Midbrain (tissue), 1 donor: ENCODE measurements at places on chromosomes 11 and 22.
A peak's percentile ranks its signal among the peaks of the same experiment; 100 is the strongest.

DNA sequence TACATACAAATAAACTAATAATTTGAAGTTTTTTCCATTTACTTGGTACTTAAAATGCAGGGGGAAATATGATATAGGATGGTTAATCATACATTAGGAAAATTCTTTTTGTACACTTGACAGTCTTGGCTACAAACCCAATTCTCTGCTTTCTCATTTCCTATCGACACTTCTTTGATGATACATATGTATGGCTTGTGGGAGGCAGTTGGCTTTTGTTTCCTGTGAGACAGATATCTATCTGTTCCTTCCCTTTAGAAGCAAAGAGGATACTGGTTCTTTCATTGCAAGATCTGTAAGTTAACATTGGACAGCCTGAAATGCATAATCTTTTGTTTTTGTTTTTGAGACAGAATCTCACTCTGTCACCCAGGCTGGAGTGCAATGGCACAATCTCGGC is 47.9 kb upstream of the ADORA2A start:
- no peak for DNase-seq

GRCh38 chr11:115377882-115378296 is 126.3 kb downstream of the CADM1 start:
- no peak for DNase-seq

DNA sequence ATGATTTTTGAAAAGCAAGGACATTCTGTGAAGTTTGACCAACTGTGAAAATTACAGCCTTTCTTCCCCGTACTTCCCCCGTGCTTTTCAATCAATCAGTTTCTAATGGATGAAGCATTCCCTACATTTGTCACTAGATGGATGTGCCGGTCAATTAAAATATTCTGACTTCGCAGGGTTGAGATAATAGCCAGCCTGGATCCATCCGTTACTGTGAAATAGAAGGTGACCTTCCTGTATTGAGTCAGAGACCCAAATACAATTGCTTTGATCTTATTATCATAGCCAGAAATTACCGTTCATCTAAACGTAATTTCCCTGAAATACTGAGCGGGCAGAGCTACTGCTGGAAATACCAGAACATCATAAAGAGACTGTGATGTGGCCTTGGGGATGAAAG is 21.1 kb upstream of the PARVB start:
- no peak for DNase-seq

DNA sequence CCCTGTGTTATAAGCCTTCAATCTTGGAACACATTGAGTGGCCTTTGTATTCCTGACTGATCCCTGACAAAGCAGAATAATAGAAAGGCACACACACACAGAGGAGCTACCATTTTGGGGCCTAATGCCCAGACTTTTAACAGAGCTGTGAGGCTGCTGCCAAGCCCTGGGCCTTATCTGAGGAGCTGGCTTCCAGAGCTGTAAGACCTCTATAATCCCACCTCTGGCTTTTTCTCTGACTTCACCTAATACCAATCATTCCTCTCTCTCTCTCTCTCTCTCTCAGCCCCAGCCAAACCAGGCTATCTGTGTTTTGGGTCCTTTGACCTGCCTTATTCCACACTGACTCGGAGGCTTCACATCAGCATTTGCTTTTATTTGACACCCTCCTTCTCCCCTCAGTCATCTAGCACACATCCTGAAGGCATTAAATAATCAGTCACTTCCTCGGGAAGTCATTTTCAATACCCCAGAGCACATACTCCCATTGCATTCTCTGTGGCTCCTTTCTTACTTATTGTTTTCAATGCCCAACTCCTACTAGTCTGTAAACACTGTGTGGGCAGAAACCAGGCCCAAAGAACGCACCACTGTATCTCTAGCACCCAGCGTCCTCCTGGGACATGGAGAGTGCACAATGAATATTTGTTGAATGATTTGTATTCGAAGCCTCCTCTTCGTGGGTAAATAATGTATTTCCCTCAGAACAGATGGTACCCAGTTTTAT is 21.2 kb upstream of the TRIM44 start:
- DNase-seq = no peak

- no peak for DNase-seq
Observed at GRCh38 chr11:32575070-32575469, 8.6 kb upstream of the EIF3M start.

GRCh38 chr11:12169822-12170221 is 59.4 kb downstream of the MICAL2 start:
- no peak for DNase-seq

DNA sequence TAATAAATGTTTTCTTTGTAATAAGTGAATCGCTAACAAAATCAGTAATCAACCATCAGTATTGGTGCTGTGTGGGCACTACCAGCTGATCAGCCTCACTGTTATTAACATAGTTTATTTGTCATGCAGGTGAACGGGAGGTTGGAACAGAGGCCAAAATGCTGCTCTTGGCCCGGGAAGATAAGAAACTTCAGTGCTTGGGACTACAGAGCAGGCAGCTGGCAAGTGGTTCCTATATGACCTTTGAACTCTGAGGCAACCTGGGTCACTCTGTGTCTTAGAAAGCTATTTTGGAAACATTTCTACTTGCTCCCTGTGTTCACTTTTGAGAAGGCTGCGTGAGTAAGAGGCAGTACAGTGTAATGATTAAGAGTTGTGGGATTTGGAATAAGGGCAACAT is 36.5 kb upstream of the DNAJB13 start:
- no peak for DNase-seq

DNA sequence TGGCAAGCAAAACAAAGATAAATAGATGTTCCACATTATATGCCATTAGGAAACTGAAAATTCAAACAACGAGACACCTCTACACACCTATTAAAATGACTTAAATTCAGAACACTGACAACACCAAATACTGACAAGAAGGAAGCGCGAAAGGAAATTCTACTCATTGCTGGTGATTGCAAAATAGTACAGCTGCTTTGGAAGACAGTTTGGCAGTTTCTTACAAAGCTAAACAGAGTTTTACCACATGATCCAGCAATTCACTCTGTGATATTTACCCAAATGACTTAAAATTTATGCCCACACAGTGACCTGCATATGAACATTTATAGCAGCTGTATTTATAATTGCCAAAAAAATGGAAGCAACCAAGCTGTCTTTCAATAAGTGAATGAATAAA is 232.6 kb downstream of the CASP12 start:
- DNase-seq = no peak

DNA sequence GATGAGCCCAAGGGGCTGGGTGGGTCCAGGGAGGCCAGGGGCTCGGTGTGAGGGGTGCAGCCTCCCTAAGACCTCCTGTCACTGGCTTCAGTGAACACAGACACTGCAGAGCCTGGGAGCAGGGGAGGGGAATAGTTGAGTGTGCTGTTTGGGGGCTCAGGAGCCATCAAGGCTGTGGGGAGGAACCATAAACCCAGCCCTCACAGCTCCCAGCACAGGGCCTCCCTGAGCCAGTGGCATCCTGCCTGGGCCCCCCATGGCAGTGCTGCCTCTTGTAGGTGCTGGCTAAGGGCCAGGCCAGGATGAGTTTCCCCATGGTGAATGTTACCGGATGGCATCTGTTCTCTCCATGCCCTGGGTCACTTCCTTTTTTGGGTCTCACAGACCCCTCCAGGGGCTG is 25.5 kb downstream of the KCNJ5 start:
- DNase-seq = no peak

DNA sequence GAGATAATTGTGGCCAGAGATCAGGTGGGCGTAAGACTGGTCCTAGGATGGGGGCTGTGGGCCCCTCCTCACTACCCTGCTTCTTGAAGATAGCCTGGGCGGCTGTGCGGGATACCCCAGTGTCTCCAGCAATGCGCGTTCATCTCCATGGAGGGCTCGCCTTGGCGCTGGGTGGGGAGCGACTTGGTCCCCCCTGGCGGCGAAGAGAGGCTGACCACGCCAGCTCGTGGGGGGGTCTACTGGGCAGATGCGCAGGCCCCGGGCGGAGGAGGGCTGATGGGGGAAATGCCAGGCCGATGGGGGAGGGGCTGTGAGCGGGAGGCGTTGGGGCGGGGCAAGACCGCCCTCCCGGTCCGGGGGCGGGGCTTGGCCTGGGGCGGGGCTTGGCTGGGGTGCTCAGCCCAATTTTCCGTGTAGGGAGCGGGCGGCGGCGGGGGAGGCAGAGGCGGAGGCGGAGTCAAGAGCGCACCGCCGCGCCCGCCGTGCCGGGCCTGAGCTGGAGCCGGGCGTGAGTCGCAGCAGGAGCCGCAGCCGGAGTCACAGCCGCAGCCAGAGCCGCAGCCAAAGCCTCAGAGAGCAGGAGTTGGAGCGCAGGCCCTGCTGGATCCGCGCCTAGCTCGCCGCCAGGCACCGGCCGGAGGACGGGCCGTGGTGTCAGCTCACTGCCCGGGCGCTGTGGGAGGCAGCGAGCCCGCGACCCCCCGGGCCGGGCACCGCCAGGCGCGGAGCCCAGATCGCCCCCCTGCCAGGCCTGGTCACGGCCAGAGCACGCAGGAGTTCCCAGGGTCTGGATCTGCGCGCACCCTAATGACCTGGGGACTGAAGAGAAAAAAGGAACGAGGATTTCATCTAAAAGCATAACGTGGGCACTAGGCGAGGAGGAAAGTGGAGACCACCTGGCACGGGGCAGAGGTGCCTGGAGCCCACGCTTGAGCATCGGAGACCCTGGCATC is at the start of gene SLC35E4:
TSS of gene SLC35E4 (plus strand) at position 509 of the 953 bp plus-strand sequence. CDS start 670 bp downstream, outside the sequence.
- peak; percentile 95 for DNase-seq

DNA sequence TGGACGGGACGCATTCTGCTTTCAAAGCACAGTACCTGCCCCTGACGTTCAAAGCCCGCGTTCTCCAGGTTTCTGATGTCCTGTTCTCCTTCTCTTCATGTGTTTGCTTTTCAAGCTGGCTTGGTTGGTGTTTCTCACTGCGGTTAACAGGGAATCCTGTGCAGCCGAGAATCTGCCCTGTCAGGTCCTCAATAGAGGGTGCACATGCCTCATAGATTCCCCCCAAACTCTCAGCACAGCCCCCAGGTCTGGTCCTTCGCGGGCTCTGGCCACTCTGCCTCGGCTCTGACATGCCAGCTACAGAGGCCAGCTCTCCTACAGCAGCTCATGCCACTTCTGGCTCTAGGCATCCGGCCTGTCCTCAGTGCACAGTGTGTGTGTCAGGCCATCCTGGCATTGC is 1343.8 kb downstream of the TBC1D22A start:
- no peak for DNase-seq

- no peak for DNase-seq
Observed at GRCh38 chr11:124897674-124898262, at the start of gene ROBO4. TSS of gene ROBO4 (minus strand) at chr11:124897865. CDS start at chr11:124897795, 70 bp downstream.

DNA sequence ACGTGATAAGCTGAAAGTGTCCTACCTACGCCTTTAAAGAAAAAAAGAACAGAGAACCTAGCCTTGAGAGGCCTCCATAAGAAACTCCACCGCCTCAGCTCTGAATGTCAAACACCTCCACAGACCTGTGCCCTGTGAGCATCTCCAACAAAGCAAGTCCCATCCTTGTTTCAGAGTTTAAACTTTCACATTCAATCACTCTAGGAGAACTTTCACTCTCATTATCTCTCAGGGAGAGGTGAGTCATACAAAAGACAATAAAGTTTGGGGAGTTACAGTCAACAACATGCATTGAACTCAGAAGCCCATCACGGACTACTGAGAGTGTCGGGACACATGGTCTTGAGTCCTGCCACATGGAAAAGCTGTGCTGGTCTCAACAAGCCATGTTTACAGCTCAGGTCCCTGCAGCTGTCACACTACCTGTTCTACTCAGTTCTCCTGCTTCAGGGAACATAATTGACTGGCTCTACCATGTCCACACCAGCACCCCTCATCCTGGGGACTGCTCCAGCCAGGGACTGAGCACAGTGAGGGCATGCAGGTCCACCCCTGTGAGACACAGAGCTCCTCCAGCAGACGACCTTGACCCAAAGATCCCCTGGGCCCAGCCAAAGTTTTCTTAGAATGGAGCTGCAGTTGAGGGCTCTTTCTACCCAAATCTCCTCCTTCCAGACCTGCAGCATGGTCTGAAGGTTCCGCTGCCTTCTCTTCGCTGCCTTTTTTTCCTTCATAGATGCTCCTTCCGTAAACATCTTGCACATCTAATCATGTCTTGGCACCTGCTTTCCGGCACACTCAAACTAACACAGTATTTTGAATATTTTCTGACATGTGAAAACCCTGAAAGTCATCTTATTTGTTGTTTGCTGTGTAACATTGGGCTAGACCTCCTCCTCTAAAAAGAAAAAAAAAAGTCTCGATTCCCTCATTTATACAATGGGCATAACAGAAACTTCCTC is 114.9 kb downstream of the ETS1 start:
- no peak for DNase-seq

DNA sequence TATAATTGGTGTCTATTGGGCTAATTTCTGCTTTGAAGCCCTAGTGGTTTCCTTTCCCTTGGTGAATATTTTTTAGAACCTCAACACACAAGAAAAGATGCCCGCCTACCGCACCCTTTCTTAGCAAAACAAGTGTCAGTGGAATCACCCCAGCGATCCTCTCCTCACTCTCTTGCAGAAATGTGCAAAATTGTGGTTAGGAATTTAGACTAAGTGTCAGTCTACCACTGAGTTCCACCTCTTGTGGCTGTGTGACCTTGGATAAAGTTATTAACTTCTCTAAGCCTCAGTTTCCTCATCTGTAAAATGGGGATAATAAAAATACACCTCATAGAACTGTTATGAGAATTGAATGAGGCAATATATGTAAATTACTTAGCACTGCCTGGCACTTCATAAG is 5.3 kb upstream of the JAML start:
- no peak for DNase-seq

- peak; percentile 61 for DNase-seq
Observed at GRCh38 chr22:39486951-39487825, 14.9 kb upstream of the MIEF1 start.

DNA sequence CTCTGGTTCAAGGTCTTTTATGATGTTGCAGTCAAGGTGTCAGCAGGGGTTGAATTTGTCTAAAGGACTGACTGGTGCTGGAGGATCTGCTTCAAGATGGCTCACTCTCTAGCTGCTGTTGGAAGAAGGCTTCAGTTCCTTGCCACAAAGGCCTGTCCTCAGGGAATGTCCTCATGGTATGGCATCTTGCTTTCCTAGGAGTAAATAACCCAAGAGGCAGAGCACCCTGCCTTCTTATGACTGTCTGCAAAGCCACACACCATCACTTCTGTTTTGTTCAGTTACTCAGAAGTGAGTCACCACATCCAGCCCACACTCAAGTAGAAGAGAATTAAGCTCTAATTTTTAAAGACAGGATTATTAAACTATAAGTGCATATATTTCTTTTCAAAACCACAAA is 45.2 kb downstream of the PLAAT5 start:
- DNase-seq = no peak

- DNase-seq = no peak
Observed at GRCh38 chr11:28108958-28109357, 770 bp downstream of the METTL15 start.

DNA sequence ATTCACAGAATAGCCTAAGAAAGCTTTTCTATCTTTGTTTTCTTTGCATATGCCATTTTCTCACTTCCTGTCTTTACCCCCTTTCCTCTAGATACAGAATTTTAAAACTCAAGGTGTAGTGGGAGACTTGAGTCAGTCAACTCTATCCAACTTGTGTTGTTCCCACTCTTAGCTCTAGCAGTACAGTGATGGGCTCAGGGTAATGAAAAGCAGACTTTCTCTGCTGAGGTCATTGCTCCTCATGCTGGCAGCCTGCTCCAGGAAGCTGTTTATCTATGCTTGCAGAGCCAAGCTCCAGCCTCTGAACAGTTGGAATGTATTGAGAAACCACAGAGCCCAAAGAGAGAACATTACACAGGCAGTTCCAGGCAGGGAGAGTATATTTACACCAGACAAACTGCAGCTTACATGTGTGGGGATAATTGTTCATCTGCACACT is 68.1 kb downstream of the CSTPP1 start:
- peak; percentile 72 for DNase-seq
